ENCODE measurements at places on chromosomes 16 and 17. TPM values are rescaled to one million over a fixed set of nuclear protein-coding genes. Genes with fewer than 3 reads are reported as not detected.
A peak's percentile ranks its signal among the peaks of the same experiment; 100 is the strongest.

GRCh38 chr17:59872351-59872750 lies 20.4 kb downstream of the TUBD1 start:
- no peak for DNase-seq

Gene ABCA6
- total RNA-seq = not detected

Gene CDH1
- 0.64 TPM for total RNA-seq

GRCh38 chr16:3190949-3191353 lies 2.9 kb downstream of the OR1F1 start:
- no peak for DNase-seq

Gene SRL
- total RNA-seq = not detected

Gene LAT
- 234 TPM for total RNA-seq

Gene AANAT
- not detected for total RNA-seq

Gene KRTAP9-8
- total RNA-seq = not detected

DNA sequence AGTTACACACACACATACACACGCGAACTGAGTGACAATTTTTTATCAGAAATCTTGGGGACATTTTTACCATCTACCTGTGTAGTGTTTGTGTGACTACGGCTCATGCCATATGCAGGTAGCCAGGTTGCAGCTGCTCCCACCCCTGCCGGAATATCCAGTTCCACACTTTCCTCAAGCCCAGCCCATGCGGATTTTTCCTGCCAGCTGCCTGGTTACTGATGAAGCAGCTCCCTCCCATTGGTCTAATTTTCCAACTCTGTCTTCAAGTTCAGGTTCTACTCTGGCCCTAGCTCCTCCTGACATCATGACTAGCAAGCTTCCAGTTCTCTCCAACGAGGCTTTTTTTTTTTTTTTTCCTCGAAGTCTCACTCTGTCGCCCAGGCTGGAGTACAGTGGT lies 4.8 kb downstream of the GSG1L2 start:
- no peak for DNase-seq

- DNase-seq = no peak
Measured at GRCh38 chr17:73101031-73101430, 8.5 kb upstream of the SLC39A11 start.

Gene ITGB4
- 2.7 TPM for total RNA-seq

Gene DHX58
- total RNA-seq = 26.9 TPM

DNA sequence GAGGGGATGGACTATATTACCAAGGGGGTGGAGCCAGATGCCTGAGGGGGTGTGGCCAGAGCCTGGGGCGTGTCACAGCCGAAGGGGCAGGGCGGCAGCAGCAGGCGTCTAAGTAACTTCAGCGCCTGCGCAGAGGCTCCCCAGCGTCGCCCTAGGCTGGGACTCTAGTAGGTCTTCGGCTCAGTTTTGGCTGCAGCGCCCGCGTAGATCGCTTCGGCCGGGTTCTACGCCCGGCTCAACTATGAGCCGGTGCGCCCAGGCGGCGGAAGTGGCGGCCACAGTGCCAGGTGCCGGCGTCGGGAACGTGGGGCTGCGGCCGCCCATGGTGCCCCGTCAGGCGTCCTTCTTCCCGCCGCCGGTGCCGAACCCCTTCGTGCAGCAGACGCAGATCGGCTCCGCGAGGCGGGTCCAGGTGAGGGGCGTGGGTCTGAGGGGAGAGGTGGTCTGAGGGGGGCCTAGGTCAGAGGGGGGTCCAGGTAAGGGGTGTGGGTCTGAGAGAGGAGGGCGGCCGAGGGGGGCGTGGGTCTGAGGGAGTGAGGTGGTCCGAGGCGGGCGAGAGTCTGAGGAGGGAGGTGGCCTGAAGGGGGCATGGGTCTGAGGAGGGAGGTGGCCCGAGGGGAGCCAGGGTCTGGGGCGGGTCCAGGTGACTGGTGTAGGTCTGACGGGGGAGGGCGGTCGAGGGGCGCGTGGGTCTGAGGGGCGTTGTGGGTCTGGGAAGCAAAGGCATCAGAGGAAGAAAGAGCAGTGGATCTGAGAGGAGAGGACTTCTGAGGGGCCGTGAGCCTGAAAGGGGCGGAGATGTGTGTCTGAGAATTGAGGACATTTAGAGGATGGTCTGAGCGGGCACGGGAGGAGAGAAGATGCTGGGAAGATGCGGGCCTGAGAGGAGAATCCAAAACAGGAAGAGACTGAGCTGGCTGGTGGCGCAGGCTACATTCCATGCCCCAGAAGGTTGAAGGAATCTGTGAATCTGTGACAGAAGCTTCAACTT lies at the start of gene LPCAT2:
LPCAT2 (plus strand) TSS at position 132 of the 991 bp plus-strand sequence; CDS start at position 242, 110 bp downstream.
- peak; percentile 51 for DNase-seq

Gene G6PC1
- total RNA-seq = not detected

DNA sequence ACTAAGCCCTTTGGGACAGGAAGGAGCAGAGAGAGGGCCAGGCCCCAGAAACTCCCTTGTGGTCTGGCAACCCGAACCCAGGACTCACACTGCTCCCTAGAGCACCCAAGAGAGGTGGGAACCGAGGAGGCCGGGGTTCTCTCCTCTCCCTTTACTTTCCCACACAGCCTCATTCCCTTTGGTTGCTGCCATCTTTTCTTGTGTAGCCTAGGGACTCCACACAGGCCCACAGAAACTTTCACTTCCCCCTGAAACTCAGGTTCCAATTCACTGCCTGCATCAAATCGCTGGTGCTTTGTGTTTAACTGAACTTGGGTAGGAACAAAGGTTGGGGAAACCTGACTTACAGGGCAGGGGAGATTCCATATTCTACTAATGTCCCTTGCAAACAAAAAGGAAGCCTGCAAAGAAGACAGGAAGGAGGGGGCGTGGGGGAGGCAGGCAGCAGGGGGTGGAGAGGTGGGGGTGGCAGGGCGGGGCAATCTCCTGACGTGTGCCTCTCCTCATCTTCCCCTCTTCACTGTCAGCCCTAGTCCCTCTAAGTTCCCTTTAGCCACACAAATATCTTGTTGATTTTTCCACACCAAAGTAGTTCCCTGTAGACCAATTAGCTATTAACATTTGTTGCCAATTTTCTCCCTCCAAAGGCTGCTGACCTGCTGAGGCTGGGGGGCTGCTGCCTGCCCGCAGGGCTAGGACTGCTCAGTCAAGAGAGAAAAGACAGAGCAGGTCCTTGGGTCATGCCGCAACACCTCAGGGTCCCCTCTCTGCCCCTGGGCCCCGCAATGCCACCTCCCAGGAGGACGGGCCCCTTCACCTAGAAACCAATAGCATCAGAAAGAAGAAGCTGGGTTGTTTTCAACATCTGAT lies 8.0 kb downstream of the ST3GAL2 start:
- peak; percentile 44 for DNase-seq

GRCh38 chr17:6313835-6314234 lies 121.1 kb downstream of the AIPL1 start:
- no peak for DNase-seq

GRCh38 chr17:30530346-30531025 lies 53.3 kb downstream of the GOSR1 start:
- DNase-seq = no peak

Gene CCR7
- 166 TPM for total RNA-seq

GRCh38 chr16:53089434-53090285 lies 34.9 kb downstream of the CHD9 start:
- no peak for DNase-seq

DNA sequence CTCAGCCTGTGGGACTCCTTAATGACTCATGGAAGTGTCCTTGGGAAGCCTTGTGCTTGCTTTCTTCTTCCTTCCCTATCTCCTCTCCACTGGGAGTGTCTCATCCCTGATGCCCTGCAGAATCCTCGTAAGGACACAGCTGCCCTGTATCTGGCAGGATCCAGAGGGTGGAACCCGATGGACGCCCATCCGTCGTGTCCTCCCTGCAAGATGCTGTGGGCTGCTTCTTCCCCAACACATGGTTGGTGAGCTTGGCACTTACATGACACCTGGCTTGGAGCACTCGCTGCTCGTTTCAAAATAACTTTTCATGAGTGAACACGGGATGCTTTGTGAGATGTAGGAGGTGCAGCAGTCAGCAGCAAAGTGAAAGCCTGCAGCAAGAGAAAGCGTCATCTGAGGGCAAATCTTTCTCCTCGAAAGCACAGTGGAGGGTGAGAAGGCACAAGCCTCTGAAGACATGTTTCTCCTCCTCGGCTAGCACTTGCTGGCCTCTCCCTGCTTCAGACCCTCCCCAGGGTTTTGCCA lies 3.3 kb downstream of the CCL15 start:
- DNase-seq = no peak

GRCh38 chr17:35695613-35696012 lies 35.8 kb upstream of the RASL10B start:
- no peak for DNase-seq

DNA sequence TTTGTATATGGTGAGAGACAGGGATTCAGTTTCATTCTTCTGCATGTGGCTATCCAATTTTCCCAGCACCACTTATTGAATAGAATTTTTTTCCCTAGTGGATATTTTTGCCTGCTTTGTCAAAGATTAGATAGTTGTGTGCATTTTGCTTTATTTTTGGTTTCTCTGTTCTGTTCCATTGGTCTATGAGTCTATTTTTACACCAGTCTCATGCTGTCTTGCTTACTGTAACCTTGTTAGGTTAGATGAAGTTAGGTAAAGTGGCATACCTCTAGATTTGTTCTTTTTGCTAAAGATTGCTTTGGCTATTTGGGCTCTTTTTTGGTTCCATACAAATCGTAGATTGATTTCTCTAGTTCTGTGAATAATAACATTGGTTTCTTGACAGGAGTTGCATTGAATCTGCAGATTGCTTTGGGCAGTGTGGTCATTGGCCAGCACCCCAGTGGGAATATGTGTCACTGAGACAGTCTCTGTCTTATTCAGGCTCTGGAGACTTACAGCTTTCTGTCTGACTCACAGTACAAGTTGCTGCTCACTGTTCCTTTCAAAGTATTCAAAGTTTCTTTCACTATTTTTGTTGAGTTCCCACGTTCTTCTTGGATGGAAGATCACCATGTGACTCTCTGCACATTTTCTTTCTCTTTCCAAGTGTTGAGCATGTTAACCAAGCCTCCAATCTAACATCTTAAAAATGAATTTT lies 709.1 kb downstream of the CDH11 start:
- DNase-seq = no peak

DNA sequence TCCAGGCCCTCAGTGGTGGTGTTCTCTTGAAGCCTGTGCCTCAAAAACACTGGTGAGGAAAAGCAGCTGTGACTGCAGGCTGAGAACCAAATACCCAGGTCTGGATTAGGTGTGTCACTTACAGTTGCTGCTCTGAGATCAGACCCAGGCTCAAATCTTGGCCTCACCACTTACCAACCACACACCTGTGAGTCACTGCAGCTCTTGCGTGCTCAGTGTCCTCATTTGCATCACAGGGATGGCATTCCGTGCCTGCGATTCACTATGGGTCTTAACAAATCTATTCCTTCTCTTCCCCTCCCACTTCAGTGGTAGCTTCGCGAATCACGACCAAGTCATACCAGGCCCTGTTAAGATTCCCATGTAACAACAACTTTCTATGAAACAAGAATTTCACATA lies 233.4 kb upstream of the HSBP1 start:
- DNase-seq = no peak

Gene NPIPA2
- total RNA-seq = 6.2 TPM

- DNase-seq = peak; percentile 36
Measured at GRCh38 chr16:1333149-1333812, at the start of gene BAIAP3. TSS of gene BAIAP3 (plus strand) at chr16:1333645. CDS start at chr16:1338550, 4,905 bp downstream.

Gene MGAT5B
- total RNA-seq = 1.2 TPM
